NCI-H1930 (cell line): ENCODE measurements at places on chromosomes 5 and 9.

- no peak for DNase-seq
These were observed 33.3 kb downstream of the MORN5 start for GRCh38 chr9:122192914-122193525.

DNA sequence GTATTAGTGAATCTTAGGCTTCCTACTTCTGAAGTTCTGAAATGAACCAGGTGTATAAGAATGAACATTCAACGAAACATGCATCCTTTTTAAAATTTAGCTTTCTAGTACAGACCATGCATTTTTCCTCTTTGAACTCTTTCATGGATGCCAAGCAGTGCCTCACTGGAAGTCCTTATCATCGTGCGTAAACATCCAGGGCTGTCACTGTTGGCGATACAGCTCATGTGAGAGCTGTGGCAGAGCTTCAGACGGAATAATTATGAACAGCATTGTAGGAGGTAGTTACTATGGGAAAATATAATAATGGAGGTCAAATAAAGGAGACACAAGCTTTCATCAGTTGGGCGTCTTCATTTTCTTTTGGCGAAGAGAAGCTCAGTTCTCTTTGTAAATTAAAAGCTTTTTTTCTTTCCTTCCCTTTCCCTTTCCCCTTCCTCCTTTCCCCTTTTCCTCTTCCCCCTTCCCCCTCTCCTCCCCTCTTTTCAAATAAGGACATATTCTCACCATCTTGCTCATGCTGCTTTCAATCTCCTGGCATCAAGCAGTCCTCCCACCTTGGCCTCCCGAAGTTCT is 167.3 kb downstream of the KDM4C start:
- DNase-seq: no peak

- DNase-seq: no peak
These were observed at the start of gene LCN15 for GRCh38 chr9:136764301-136764891. Gene LCN15 (minus strand): TSS chr9:136764518. CDS start chr9:136764488, 30 bp downstream.

DNA sequence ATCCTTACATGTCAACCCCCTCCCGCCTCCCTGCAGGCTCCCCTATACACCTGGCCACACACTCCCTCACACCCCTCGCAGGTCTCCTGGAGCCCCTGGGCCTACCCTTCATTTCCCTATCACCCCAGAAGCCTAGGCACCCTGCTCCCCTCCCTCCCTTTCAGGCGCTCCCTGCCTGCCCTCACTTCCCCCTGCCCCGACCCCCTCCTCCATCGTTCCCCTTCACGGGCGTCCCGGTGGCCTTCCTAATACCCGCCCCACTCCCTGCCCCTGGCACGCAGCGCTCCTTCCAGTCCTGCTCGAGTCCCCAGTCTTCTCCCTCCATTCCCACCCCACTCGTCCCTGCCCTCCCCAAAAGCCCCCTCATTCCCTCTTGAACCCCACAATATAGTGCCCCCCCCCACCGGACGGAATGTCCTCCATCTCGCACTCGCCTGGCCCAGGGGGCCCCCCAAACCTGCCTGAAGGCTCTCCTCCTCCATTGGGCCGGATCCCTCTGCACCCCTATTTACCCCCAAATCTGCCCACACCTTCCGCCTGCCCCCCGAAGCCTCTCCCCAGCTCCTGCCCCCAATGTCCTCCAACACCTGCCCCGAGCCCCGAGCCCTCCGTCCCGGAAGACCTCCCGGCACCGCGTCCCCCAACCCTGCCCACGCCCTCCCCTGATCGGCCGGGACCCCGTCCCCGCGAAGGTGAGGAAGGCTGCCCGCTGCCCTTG is 746 bp downstream of the STRBP start:
- DNase-seq: no peak

GRCh38 chr9:76609285-76610010 is 150.5 kb downstream of the GCNT1 start:
- DNase-seq: no peak

DNA sequence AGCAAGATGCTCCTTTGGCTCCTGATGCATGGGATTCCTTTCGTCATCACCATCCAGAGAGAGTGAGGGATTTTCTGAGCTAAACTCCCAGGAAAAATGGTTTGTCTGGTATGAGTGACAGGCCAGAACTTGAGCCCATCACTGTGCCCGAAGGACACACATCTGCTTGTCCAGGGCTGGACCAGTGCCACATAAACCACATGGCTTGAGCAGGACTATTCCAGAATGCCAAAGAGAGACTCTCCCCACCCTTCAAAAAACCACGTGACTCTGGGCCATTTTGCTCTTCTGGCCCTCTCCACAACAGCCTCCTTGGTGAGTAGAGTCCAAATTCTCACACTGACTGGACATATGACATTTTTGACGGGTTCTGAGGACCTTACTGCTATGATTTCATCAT is 46.4 kb upstream of the SHC3 start:
- DNase-seq: no peak

- no peak for DNase-seq
These were observed 76.2 kb upstream of the ALDH1B1 start for GRCh38 chr9:38316166-38316780.

DNA sequence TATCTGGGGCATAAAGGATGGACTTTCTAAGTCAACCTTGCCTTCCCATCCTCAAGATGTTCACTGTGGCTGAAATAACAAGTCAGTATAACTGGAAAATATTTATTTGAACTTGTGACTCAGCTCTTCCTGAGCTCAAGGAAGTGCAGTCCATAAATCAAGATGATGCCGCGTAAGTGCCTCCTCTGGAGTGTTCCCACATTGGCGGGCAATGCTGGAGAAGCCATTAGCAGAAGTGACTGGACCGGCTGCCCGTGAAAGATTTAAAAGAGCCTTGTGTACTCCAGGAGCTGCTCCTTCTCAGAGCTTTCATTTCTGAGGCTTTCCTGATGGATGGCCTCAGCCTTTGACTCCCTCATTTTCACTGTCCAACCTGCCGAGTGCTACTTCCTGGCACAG is 17.4 kb downstream of the TMOD1 start:
- no peak for DNase-seq

- DNase-seq: peak; percentile 51
These were observed at the start of gene CCNJL for GRCh38 chr5:160312134-160312959. Gene CCNJL (minus strand): TSS chr5:160312564. CDS start chr5:160311923, 641 bp downstream.

DNA sequence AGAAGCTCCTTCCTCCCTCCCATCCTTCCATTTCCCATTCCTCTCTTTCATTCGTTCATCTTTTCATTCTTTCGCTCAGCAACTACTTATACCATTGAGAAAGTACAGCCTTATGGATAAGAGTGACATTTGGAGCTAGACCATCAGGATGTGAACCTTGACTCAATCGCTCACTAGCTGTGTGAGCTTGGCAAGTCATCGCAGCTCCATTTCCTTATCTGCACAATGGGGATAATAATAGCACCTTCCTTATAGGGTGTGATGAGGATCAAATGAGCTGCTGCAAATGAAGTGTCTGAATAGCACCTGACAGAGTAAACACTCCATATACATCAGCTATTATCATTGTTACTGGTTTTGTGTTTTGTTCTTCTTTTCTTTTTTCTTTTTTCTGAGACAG is 28.1 kb upstream of the SYNPO start:
- DNase-seq: no peak

DNA sequence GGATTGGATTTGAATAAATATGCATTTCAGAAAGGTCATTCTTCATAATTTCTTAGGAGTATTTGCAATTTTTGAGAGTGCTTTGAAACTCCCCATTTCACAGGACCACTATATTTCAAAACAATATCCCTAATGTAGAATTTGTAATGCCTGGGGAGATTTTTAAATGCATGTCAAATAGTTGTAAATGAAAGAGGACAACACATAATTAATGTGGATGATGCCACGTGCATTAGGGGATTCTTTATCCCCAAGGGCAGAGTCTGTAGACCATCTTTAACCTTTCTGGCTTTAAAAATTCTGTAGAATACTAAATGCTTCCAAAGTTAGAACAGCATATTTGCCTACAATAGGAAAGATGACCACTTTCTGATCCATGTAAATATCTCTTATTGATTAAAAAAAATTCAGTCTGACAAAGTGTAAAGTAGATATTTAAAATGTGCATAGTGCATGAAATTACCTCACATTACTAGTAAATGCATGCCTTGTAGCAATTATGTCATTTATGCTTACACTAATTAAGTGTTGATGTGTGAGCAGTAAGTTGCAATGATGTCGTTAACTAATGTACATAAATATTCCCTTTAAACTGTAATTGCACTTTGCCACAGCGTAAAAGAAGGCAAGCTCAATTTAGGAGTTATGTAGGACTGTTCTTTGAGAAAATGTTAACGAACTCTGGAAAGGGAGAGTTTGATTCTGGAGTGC is 416.1 kb downstream of the PSAT1 start:
- DNase-seq: no peak

- no peak for DNase-seq
These were observed 4.4 kb downstream of the ZCCHC9 start for GRCh38 chr5:81305785-81306184.

DNA sequence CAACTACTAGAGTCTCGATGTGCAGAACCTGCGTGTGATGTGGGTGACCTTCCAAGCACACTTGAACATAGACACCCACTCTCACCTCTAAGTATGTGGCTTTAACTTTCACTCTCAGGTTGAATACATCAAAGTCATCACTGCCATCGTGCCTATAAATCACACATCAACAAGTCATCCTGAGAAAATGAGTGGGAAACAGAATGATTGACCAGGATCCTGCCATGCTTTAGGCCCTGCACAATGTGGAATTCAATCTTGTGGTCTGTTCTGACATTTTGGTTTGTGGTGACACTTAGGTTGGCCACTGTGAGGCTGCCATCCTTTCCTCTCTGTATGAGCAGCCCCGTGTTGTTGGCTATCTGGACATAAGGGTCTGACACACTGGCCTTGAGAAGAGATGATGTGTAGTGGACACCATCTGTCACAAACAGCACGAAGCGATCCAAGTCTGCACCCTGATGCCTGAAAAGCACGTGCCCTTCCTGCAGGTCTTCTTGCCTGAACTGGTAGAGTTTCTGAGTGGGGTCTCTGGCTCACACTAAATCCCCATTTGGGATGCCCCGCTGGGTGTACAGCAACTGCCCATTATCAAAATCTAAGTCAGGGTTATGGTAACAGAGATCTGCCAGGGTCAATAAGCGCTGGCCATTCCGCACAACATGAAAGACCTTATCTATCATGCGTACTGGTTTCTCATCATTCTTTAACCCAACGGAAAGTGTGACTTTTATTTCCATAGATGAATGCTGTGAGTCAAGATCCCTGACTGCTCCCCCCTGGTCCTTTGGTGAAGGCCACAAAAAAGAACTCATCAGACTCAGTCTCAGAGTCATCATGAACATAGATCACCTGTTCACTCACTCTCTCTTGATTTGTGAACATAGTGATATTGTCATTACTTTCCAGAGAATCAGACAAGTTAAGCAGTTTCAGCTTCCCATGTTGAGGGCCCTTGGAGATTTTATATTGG is 116.6 kb downstream of the ESM1 start:
- no peak for DNase-seq

DNA sequence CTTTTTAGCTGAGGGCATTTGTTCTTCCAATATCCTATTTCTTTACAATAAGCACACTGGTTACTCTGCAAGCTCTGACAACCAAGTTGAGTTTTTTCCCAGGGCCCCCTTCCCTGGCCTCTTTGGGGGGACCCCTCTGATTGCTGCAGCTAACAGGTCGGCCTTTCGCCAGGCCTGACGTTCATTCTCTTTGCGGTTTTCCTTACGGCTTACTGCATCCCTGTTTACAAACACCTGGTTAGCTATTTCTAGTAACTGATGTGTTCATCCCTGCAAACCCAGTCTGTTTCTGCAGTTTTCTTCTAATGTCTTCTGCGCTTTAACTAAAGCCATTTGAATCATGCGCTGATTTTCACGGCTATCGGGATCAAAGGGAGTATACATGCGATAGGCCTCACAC is 37.5 kb upstream of the PPP1R26 start:
- DNase-seq: no peak

DNA sequence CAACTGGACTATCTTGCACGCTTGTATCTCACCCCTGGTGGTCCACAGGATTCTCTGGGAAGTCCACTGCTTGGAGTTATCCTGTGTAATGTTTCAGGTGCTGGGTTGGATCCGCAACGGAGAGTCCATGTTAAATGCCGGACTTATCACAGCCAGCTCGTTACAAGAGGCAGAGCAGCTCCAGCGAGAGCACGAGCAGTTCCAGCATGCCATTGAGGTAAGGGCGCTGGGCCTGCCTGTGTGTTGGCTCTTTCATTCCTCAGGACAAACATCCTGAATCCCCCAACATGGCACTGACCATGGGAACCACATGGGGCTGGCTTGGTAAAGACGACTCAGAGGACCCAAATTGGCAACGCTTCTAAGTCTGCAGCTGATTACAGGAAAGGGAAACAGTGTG is 214.8 kb upstream of the OTULINL start:
- DNase-seq: no peak

DNA sequence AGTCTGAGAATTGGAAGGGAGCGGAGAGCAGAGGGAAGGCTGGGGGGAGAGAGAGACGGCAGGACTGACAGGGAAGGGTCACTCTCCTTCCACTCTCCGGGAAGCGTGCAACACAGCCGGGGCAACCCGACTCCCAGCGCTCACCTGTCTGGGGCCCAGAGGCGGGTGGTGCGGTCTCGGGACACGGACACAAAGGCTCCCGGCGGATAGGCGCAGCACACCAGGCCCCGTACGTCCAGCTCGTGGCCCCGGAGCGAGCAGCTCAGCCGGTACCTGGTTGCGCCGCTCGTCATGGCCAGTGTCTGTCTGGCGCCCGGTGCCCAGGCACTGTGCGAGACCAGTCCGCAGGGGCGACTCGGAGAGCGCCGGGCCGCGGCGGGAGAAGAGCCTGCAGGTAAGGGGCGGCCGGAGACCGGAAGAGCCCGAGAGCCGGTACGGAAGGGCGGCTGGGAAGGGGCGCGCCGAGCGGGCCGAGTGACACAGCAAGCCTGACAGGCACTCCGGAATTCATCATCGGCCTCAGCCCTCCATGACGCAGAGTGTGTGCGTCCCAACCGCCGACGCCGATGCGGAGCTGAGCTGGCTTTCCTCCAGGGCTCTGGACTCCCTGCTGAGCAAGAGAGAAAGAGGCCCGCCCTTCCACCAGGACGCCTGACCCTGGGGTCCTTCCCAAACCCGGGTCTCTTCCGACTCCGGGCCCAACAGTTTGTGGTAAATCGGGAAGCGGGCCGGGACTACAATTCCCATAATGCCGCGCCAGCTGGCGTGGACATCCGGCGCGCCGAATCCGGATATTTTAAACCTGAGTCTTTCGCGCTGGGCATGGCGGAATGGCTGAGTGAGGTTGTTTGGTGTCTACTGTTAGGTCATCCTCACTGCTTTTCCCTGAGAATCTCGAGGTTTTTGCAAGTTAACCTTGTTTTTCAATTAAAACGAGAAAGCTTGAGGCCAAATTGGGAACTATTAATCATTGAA is at the start of gene PLAA:
TSS of gene PLAA (minus strand) at position 490 of the 975 bp plus-strand sequence. CDS start at position 293, 197 bp downstream.
- DNase-seq: peak; percentile 94
